ENCODE measurements at places on chromosomes 1 and 21. TPM values are rescaled to one million over a fixed set of nuclear protein-coding genes. Genes with fewer than 3 reads are reported as not detected.

- H3K27ac ChIP-seq = no peak overlapping the region
- no peaks in the 10 kb centered on the region for H3K36me3 ChIP-seq
- DNase-seq = no peak
- H3K4me3 ChIP-seq = no peak overlapping the region
- H3K27me3 ChIP-seq = peaks cover 7% of the 10 kb centered on the region
Observed at GRCh38 chr21:43825936-43826622, 36.7 kb downstream of the RRP1 start.

DNA sequence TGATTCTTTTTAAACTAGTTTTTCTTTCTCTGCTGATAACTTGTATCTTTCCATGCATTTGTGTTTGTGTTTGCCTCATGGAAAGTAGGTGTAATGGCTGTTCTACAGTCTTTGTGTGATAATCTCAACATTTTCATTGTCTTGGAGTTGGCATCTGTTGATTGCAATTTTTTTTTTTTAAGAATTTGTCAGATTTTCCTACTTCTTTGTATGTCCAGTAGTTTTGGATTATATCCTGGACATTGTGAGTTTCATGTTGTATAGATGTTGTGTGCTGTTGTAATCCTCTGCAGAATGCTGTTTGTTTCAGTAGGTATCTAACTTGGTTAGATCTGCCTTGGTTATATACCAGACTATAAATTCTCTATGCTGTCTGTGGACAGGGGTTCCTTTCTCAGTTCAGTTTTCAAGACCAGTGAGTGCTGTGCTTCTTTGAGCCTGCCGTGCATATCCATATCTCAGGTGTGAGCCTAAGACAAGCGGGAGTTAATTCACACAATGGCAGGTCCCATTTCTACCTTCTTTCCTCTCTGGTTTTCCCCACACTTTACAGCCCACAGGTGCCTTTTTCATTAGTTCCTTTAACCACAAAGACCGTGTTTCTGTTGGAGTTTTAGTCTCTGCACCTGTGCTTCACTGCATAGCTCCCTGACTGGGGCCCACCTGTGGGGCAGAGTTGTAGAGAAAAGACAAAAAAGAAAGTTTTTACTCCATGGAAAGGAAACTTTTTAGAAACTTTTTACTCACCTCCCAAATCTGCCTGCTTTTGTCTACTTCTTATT, 69.9 kb downstream of the ITSN1 start:
- H3K27ac ChIP-seq = no peak overlapping the region
- no peaks in the 10 kb centered on the region for H3K4me1 ChIP-seq
- no peaks in the 10 kb centered on the region for H3K36me3 ChIP-seq
- DNase-seq = no peak
- H3K27me3 ChIP-seq = peaks cover 5% of the 10 kb centered on the region

DNA sequence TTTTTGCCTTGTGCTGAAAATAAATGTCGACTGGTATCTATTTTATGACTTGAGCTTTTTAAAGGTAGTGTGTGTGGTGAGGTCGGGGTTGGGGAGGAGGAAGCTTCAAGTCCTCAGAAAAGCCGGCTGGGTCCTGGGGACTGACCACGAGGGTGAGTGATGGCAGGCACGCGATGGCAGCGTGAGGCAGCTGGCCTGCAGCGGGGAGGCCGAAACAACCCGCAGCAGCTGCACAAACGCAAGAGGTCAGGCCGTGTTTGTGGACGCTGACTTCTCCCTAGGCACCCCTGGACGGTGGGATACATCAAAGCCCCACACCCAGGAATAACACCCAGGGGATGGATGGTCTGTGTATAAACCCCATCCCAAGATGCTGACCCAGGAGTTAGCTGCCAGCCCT, 51.4 kb downstream of the ZBTB18 start:
- no peaks in the 10 kb centered on the region for H3K36me3 ChIP-seq
- no peak overlapping the region for H3K4me3 ChIP-seq
- DNase-seq = no peak
- H3K27me3 ChIP-seq = peaks cover 37% of the 10 kb centered on the region
- H3K27ac ChIP-seq = no peak overlapping the region

GRCh38 chr1:171566467-171566866, 55.6 kb upstream of the MYOCOS start:
- H3K27me3 ChIP-seq = no peaks in the 10 kb centered on the region
- H3K4me1 ChIP-seq = no peaks in the 10 kb centered on the region
- no peak overlapping the region for H3K4me3 ChIP-seq
- no peak for DNase-seq
- H3K36me3 ChIP-seq = peaks cover 60% of the 10 kb centered on the region

- no peaks in the 10 kb centered on the region for H3K27me3 ChIP-seq
- peaks cover 16% of the 10 kb centered on the region for H3K4me1 ChIP-seq
- H3K27ac ChIP-seq = no peak overlapping the region
- peaks cover 5% of the 10 kb centered on the region for H3K36me3 ChIP-seq
- H3K4me3 ChIP-seq = no peak overlapping the region
Observed at GRCh38 chr1:201825245-201825644, 3.7 kb upstream of the IPO9 start.

DNA sequence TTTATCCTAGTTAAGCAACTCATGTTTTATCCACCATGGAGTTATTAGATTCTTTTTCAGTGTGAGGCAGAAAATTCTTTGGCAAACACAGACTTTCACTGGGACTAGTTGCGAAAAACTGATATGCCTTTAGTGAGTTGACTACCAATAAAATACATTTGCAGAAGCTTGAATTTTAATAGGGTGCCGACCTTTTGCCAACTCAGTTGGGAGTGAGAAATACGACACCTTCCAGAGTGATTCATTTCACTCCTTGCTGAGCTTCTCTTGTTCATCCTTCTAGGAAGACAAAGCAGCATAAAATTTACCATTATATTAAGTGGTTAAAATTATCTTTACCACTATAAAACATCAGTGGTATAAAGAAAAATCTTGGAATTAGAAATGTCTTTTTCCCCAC, 1.2 kb upstream of the KRTAP23-1 start:
- H3K27ac ChIP-seq = no peak overlapping the region
- H3K36me3 ChIP-seq = no peaks in the 10 kb centered on the region
- no peak overlapping the region for H3K4me3 ChIP-seq
- no peak for DNase-seq
- H3K4me1 ChIP-seq = no peaks in the 10 kb centered on the region
- H3K27me3 ChIP-seq = no peaks in the 10 kb centered on the region

GRCh38 chr1:84753516-84754385, 63.5 kb upstream of the SSX2IP start:
- H3K36me3 ChIP-seq = no peaks in the 10 kb centered on the region
- peak; percentile 34 for DNase-seq
- no peak overlapping the region for H3K4me3 ChIP-seq

Gene CTPS1
- 43.0 TPM for total RNA-seq

Gene TMEM269
- total RNA-seq = 0.31 TPM

DNA sequence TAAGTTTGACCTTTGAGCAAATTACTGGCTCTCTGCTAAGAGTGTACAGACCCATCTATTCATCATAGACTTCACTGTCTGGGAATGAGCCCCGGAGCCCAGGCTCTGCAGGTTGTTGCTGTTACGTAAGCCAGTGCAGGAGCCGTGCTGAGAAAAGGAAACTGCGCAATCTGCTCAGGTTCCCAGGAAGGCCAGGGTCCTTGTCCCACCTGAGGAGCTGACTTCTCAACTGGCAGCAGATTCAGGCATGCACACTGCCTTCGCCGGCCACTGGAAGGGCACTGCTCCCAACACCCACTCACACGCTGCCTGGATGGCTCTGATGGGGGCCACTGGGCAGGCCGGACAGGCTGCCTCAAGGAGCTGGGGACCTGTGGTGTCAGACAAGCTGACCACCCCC, 19.5 kb downstream of the RCAN1 start:
- H3K4me3 ChIP-seq = no peak overlapping the region
- no peaks in the 10 kb centered on the region for H3K4me1 ChIP-seq
- H3K27me3 ChIP-seq = no peaks in the 10 kb centered on the region
- no peaks in the 10 kb centered on the region for H3K36me3 ChIP-seq

GRCh38 chr1:3222042-3222692, 153.2 kb downstream of the PRDM16 start:
- no peak overlapping the region for H3K27ac ChIP-seq
- H3K36me3 ChIP-seq = no peaks in the 10 kb centered on the region
- no peak for DNase-seq

Gene GNG4
- total RNA-seq = 2.3 TPM

Gene RAD54L
- 3.7 TPM for total RNA-seq

Gene GIPC2
- total RNA-seq = not detected

GRCh38 chr1:193120604-193121166, 1.1 kb upstream of the CDC73 start:
- no peaks in the 10 kb centered on the region for H3K27me3 ChIP-seq
- H3K27ac ChIP-seq = peak overlapping the region; percentile 94

Gene APCS
- not detected for total RNA-seq

Gene PGLYRP3
- not detected for total RNA-seq
